Activated T-cell treated with anti-CD3 and anti-CD28 coated beads for 24 hours (primary cell): ENCODE measurements at places on chromosomes 3 and 15.

DNA sequence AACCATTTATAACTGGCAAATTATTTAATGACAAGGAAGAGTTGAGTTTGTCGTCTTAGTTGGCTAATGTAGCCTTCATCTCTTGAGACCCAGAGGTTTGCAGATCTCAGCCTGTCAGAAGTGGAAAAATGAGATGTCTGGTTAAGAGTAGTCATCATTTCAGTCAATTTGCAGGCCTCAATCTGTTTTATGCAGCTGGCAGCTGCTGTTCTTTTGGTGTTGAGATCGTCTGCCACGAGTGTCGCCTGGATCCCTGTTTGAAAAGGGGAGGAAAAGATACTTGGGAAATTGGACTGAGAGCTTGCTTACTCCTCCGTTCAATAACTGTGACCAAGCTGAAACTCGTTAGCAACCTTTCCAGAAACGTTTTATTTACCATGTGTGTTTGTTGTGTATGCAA, 2.3 kb downstream of the PHLDB2 start:
- no peak for DNase-seq

- DNase-seq: no peak
Measured at GRCh38 chr3:123634149-123635051, 49.5 kb upstream of the HACD2 start.

DNA sequence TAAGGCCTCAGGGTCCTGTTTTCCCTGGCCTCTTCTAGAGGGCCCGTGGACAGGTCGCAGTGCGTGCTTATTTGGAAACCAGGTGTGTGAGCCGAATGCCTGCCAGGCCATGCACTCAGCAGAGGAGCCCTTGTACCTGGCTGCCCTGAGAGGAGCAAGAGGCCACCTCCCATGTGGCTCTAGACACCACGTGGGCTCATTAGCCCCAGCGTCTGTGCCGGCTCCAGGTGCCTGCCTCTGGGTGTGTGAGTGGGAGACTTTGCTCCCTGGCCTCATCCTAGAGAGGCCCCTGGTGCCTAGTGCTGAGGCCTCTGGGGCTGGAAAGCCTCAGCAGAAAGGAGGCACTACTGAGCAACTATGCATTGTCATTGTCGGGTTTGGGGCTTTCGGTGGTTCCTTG, 50.4 kb downstream of the KLF13 start:
- DNase-seq: no peak

- no peak for DNase-seq
Measured at GRCh38 chr3:10470120-10471053, 35.0 kb downstream of the ATP2B2 start.

- no peak for DNase-seq
Measured at GRCh38 chr3:69353503-69353902, 32.4 kb downstream of the FRMD4B start.

- DNase-seq: peak; percentile 77
Measured at GRCh38 chr3:39267631-39268548, 11.9 kb downstream of the CX3CR1 start.

GRCh38 chr15:45326280-45326679, 52.1 kb downstream of the GATM start:
- no peak for DNase-seq
